ENCODE measurements at places on chromosomes 5 and 9.

DNA sequence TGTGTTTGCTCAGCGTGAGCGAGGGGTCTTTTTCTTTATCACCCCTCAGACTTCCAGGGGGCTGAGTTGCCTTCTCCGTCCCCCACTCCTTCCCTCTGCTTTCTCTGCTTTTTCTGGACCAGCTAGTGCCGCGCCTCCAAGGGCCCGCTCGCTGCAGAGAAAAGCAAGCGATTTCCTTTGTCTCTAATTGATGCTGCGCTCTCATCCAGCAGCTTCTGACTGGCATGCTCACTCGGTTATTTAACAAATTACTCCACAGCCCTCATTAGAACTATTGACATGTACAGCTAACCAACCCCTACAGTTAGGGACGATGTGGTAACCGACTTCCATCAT, 288.0 kb downstream of the ELAVL2 start:
- DNase-seq = no peak

GRCh38 chr5:171882118-171882517, 96.5 kb downstream of the SMIM23 start:
- DNase-seq = no peak

DNA sequence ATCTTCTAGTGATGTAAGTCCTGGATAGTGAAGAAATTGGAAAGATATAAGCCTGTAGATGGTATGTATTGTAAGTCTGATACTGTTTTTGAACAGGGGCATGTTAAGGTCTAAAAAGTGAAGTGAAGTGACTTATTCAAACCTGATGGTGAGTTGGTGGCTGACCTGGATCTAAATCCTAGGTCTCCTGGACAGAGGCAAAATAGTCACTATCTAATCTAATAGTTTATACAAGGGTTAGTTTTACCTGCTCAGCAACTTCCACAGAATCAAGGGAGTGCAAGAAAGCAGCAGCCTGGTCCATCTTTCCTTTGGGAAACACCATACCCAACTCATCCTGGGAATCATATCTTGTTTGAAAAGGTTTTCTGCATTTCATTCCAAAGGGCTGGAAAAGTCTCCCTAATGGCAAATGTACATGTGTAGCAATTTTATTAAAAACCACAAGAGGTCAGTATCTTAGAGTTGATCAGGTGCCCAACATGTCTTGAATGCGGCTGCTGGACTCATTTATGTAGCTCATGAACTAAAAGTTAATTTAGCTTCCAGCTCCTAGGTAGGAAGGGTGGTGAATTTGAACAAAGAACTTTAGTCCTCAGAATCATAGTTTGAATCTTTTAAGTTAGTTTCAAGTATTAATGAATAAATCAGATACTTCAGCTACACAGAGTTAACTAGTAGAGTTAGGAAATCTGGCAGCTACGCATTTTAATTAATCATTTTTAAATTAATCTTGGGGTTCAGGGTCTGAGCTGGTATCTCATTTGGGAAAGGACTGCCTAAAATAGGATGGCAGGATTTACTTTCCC, 26.0 kb downstream of the SKP2 start:
- no peak for DNase-seq

- no peak for DNase-seq
Observed at GRCh38 chr5:126561908-126562307, 33.1 kb downstream of the ALDH7A1 start.

DNA sequence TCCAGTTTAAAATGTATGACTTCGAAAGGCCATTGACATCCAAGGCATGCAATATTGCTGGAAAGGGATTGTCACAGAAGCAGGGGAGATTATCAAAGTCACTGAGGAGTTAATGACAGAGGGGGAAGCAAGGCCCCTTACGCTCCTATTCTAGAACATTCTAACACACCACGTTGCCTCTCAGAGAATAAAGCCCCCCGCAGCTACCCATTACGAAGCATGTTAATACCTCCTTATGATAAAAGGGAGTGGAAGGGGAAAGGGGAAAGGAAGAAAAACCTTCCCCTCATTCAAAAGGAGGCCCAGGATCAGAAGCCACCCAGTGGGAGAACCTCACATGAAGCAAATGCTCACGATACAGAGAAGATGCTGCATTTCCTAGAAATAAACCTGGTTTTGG, 213.6 kb downstream of the DAB2IP start:
- no peak for DNase-seq
